Amygdala (tissue), 56 donors: ENCODE measurements at places on chromosomes 3 and 15.

DNA sequence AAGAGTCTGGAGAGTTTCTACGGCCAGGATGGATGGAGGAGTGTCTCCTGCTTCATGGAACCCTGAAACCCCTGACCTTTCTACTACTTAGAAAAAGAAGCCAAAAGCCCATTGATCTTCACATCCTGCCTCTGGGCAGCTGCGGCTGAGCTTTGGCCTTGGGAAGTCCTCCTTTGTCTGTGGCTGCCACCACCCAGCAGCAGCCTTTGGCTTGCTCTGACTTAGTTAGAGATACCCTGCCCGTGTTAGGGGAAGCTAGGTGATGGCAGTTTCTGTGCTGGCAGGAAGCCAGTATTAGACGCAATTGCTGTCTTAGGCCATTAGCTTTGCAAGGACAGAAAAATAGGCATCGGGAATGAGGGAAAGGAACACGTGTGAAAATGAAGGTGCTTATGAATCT is 18.8 kb downstream of the APH1B start:
- no peak for DNase-seq

DNA sequence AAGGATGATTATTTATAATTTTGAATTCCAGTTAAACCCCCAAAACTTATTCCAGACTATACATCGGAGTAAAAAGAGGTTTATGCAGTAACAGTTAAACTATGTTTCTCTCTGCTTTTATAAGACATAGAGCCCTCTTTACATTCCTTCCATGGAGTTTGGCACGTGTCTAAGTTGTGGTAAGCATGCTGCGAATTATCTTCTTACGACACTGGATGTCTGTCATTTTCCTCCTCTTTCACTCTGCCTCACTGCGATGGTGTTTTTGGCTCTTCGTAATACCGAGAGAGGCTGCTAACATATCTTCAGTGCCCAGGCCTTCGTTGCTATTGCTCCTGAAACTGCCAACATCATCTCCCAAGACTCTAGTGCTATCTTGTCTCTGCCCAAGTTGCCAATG is 83.9 kb upstream of the TGFBR2 start:
- DNase-seq = no peak

DNA sequence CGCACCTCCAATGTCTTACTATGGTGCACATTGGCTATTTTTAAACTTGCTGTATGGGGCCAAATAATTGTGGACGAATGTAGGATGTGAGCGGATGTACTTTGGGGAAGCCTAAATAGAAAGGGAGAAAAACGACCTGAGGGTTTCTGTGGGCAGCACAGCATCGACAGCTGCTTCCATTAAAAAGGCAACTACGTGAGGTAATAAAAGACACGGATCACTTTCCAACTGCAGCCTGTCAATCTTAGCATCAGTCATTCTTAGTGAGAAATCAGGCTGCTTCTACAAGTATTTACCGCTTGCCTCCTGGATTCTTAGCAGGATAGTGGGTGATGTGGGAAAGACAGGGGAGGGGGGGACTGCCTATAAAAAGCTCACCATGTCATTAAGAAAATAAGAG is 186.7 kb upstream of the SLC2A2 start:
- no peak for DNase-seq

- DNase-seq = no peak
Observed at GRCh38 chr3:37338500-37338899, 164.1 kb upstream of the LRRFIP2 start.

DNA sequence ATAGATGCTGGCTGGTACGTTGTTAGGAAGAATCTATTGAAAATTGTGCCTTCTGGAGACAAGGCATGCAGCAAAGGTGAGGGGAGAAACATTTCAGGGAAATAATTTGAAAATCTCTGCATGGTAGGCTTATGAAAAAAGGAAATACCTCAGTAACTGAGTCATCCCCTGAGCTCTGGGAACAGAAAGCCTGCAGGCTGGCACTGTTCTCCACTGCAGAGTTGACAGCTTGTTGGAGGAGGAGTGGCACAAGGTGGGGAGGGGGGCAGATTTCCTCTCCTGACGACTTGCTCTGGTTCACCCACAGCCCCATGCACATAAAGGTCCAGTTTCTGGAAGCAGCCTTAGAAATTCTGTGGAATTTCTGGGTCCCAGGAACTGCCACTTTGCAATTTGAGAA is 179.4 kb downstream of the ABHD5 start:
- no peak for DNase-seq

DNA sequence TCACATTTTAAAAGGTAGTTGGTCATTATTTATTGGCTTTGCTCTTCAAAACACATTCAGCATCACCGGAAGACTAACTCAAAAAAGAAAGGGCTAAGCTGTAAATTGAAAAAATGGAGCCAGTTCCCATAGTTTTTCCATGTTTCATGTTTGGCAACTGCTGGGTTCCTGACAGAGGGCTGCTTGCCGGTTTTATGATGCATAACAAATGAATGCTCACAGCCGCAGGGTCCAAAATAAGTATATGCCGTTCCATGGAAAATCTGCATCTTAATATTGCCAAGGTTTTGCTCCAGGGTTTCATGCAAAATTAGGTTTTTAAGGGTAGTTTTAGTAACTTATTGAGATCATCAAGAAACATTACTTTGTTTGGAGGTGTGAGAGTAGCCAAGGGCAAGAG is 15.8 kb downstream of the SLC12A1 start:
- DNase-seq = no peak

- no peak for DNase-seq
Observed at GRCh38 chr3:188649521-188649920, 495.6 kb downstream of the LPP start.

- DNase-seq = no peak
Observed at GRCh38 chr3:172516318-172517214, 6.7 kb downstream of the TNFSF10 start.

DNA sequence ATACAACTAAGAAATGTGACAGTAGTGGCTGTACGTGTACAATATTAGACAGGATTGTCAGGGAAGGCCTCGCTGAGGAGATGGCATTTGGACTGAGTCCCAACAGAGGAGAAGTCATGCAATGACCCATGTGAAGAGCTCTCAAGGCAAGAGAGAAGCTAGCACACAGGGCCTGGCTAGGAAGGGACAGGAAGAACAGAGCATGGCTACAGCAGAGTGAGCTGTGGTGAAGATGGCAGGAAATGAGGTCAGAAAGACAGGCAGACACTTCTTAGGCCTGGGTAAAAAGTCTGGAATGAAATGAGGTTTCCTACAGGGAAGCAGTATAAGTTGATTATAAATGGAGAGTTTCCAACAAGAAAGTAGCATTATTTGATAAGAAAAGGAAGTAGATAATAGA is 33.2 kb upstream of the LEKR1 start:
- DNase-seq = no peak

GRCh38 chr3:106329521-106329920 is 460.7 kb upstream of the CBLB start:
- no peak for DNase-seq

DNA sequence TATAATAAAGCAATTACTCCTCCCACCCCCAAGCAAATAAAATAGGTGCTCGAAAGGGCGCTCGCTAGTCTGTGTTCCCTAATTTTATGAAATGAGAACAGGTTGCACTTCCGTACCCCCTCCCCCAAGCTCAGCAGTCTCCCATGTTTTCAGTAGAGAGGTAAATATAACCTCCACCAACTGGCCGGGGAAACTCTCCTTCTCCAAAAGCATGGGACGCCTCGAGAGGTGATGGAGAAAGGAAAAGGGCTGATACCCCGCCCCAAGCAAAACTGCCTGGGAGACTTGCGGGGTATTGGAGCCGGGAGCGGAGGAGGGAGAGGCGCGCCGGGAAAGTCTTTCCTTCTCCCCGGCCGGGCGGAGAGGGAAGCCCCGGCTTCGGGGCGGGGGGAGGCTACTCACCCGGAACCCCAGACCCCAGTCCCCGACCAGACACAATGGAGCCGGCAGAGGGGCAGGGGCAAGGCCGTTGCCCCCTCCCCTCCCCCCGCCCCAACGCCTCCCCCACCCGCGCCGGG is 605 bp downstream of the DCUN1D1 start:
- DNase-seq = peak; percentile 50

DNA sequence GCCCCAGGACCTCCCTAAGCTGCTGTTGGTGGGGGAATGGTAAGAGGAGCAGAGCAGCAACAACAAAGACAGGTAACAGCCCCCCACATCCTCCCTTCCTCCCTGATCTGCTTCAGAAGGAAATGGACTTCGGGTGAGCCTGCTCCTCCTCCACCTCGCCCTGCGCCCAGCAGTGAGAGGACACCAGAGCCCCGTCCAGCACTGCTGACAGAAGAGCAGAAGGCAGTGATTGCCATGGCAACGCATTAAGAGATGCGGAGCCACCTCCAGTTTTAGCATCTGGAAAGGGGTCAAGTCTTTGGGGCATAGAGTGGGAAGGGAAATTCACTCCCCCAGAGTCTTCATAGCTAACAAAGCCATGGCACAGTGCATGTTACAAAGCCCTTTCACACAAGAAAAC is 77.6 kb upstream of the HRH1 start:
- no peak for DNase-seq

DNA sequence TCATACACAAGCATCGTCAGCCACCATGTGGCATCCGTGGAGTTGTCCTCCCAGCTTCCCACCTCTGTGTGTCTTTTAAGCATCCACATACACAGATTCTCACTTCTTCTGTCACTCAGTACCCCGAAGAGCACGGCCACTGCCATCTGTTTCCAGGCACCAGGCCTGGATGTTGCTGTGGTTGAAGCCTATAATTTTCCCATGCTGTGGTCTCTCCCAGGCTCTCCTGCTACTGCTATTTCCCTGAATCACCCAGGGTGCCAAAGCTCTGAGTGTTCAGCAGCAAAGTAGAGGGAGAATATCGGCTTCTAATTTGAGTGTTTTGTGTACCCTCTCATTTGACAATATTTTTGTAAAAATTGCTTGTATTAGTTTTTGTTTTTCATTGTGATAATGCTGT is 265.7 kb downstream of the DIPK2A start:
- DNase-seq = no peak

GRCh38 chr15:98294126-98294525 is 333.6 kb downstream of the ARRDC4 start:
- no peak for DNase-seq

DNA sequence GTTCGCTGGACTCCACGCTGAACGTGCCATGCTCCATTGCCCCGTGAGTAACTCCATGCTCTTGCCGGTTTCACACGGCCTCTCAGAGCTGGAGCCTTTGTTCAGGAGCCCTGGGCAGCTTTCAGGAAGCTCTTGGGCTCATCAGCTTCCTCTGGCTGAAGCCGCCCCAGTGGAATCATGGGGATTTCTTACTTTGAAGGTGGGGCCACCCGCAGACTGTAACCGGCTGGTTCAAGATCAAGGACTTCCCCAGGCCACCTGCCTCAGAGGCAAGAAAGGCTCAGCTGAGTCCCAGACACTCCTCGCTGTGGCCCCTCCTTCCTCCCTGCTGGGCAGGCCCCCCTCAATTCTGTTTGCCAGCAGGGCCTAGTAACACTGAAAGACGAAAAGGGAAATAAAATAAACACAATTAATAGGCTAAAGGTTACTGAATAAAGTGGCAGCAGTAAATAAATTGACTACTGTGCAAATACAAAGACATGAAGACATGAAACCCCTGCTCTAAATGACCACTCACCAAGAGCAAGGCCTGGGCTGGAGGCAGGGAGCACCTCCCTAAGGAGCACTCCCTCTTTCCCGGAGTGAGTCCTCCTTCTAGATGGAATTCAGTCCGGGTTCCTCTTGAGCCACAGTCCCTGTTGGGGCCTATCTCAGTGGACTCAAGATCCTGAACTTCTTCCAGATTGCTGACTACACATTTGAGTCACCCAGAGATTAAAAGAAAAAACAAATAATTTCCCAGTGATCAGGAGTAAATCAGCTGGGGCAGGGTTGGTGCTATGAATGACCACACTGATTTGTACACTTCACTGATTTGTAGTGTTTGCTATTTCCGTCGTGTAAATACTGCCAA is 51.0 kb downstream of the ZDHHC19 start:
- DNase-seq = no peak

- no peak for DNase-seq
Observed at GRCh38 chr3:83039422-83039821, 1278.0 kb upstream of the GBE1 start.

- peak; percentile 94 for DNase-seq
Observed at GRCh38 chr3:48465531-48466378, 19.2 kb downstream of the ATRIP start.

- DNase-seq = no peak
Observed at GRCh38 chr3:150911771-150912170, 6.5 kb upstream of the MINDY4B start.

- no peak for DNase-seq
Observed at GRCh38 chr3:86771741-86772512, 219.0 kb downstream of the VGLL3 start.

- no peak for DNase-seq
Observed at GRCh38 chr3:52896613-52897012, 735 bp downstream of the STIMATE start.

- no peak for DNase-seq
Observed at GRCh38 chr3:109224333-109224732, 87.8 kb downstream of the C3orf85 start.

DNA sequence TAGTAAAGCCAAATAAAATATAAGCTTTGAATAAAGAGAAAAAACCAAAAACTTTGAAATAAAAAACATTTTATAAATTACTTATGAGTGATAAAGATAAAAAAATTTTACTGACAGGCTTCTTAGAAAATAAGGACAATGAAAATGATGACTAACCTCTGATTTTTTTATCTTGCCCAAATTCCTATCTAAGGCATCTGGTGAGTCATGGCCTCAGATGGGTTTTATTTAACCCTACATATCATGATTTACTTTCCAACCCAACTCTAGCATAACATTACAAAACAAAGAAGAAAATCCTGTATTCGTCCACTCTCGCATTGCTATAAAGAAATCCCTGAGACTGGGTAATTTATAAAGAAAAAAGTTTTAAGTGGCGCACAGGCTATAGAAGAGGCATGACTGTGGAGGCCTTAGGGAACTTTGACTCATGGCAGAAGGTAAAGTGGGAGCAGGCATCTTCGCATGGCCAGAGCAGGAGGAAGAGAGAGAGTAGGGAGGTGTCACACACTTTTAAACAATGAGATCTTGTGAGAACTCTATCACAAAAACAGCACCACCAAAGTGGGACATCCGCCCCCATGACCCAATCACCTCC is 152.1 kb downstream of the NEK10 start:
- no peak for DNase-seq

DNA sequence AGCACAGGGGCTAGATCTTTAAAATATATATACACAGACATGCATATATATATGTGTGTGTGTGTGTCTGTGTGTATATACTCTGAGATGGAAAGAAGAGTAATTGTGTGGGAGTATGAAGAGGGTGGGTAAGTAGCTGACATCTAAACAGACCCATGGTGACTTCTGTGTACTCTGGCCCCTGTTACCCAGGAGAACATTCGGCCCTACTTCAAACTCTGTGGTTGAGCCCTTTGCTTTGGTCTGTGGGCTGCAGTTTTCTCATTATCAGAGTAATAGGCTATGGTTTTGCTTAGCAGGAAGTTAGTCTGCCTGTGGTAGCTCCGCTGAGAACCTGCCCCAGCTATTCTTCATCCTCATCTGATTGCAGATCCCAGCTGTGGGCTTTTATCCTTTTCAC is 141.4 kb downstream of the RBPMS2 start:
- no peak for DNase-seq
